ENCODE measurements at places on chromosomes 7 and 10.
A peak's percentile ranks its signal among the peaks of the same experiment; 100 is the strongest.

GRCh38 chr7:102849079-102849478 lies 63.7 kb upstream of the LRRC17 start:
- DNase-seq, result no peak

DNA sequence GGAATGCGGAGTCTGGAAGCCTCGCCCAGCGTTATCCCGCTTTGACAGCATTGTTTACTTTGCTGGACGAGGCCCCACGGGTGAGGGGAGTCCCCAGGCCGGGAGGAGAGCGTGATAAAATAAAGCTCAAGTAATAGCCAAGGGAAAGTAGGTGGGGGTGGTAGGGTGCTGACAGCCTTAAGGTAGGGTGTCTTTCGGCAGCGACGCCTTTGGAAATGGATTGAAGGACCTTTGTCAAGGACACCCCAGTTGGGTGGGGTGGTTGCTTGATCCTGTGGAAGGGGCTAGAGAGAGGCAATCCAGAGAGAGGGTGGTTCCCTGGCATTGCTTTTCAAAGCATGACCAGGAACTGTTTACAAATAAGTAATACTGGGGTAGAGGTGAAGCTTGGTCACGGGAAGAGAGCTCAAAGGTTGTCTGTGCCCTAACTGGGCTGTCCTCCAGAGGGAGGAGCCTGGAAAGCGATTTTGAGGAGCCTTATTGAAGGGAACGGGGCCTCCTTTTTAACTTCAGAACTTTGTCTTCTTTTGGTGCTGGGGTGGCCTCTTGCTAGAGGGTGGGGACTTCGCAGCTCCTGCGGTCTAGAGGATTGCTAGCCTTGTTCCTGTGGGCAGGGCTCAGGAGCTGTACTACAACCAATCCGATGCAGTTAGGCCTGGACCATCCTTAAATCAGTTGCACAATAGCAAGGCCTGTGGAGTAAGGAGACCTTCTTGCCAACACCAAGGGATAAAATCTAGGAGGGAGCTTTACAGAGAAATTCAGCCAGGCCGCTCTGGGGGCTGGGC lies 1.3 kb downstream of the EIF4EBP2 start:
- DNase-seq, result peak; percentile 27

DNA sequence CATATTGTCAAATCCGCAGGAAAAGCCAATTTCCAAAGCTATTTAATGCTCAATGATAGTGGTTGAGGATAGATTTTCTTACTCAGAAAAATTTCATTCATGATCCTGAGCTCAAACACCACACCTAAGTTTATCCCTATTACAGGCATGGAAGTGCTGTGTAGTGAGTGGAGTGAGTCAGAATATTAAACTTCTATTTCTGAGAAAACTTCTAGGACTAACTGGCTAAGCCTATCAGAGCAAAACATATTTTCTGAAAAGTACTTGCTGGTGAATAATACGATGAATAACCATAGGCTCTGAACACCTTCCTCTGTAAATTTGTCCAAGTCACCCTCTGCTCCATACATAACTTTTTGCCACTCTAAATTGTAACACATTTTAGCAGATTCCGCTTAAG lies 221.5 kb downstream of the SUGCT start:
- DNase-seq, result no peak

- DNase-seq, result no peak
Measured at GRCh38 chr10:94219829-94220228, 142.9 kb downstream of the NOC3L start.

- no peak for DNase-seq
Measured at GRCh38 chr7:26987338-26987737, 108.5 kb downstream of the HOXA1 start.

GRCh38 chr7:107394831-107395230 lies 75.0 kb upstream of the GPR22 start:
- no peak for DNase-seq
